ENCODE measurements at places on chromosomes 1 and 21.
A peak's percentile ranks its signal among the peaks of the same experiment; 100 is the strongest.

DNA sequence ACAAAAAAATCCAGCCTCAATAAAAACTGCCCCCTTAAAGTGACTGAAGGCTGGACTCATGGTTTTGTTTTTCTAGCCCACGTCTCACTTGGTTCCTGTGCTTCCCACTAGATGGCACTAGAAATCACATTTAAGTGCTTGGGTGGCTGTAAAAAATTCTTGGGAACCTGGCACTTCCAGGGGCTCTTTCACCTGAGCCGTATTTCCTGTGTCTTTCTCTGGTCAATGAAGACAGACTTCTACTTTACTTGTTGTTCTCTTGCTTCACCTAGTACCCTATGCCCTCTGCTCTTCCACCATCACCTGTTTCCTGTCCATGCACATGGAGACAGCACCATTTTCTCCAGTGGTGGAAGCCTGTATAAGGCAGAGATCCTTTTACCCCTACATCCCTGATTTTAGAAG, 20.0 kb downstream of the METTL13 start:
- peak; percentile 51 for DNase-seq

DNA sequence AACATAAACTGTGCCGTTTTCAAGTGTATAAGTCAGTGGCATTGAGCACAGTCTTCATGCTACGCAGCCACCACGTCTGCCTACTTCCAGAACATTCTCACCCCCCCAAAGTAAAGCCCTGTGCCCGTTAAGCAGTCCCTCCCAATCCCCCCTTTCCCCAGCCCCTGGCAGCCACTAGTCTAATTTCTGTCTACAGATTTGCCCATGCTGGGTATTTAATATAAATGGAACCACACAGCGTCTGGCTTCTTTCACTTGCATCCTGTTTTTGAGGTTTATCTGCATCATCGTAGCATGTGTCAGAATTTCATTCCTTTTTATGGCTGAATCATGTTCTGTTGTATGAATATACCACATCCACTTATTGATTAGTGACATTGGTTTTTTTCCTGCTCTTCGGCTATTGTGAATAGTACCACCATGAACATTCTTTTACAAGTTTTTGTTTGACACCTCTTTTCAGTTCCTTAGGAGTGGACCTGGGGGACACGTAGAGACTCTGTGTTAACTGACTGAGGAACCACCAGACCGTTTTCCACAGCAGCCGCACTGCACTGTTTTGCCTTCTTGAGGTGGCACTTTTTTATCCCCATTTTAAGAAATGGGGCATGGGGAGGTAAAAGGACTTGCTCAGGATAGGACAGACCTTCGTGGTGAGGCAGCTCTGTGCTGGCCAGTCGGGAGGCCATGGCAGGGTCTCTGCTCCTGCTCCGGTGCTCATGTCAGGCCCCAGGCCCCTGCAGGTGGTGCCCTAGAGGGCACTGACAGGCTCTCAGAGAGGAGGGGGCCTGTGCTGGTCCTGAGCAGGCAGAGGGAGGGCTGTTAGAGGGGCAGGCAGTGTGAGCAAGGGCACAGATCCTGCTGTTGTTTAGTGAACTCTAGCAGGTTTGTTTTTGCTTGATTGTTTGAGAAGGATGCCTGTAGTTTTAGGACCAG, 123.8 kb downstream of the PCBP3 start:
- DNase-seq = no peak

GRCh38 chr1:229017091-229017490, 253.8 kb upstream of the RAB4A start:
- no peak for DNase-seq

GRCh38 chr1:179510038-179510437, 65.7 kb downstream of the NPHS2 start:
- no peak for DNase-seq

GRCh38 chr1:51268634-51269033, 32.6 kb downstream of the RNF11 start:
- DNase-seq = no peak

DNA sequence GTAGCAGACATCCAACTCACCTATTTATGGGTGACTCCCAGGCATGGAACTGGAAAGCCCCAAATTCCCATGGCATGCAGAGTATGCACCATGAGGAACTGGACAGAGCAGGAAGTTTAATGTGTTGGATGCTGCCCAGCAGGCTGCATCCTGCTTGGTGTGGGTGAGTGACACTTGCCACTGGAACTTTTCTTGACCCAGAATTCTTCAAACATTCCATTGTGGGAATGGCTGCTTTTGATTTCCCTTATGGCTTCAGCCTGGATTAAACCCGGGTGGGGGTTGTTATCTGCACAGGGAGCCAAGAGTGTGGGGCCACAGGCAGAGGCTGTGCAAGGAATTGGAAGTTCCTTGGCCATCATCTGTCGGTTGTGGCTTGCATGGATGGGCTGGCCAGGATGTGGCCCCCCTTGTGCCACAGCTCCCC, 26.9 kb upstream of the BACE2 start:
- no peak for DNase-seq

- no peak for DNase-seq
These were observed 13.4 kb downstream of the ELOA start for GRCh38 chr1:23756676-23757075.

GRCh38 chr1:118788463-118788862, 199.7 kb downstream of the TBX15 start:
- DNase-seq = no peak

DNA sequence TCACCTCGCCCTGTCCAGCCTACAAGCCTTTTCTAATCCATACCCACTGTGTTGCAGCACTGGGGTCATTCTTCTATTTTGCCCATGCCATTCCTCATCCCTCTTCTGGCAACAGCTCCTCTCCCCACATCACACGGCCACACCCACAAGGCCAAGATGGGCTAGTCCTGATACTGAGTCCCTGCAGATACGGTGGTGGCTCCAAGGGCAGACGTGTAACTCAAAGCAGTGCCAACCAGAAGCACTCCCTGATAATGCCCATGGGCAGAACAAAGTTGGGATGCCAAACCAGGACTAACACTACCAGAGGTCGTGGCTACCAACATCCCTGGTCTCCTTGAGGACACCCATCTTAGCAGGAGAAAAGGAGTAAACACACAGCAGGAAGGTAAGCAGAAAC, 64.8 kb downstream of the APP start:
- DNase-seq = no peak

DNA sequence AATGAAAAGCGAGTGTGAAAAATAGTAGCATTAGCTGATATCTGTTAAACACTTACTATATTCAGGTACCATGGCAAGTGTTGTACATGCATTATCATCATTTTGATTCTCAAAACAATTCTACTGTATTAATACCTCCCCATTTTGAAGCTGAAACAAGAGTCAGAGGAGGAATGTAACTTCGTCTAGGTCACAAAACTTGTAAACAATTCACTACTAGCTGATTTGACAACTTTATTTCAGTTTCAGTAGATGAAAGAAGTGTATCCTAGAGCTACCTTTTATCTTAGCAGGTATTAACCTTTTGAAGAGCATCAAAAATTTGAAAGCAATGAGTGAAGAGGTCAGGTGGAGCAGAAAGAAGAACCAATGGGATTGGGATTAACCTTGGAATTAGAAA, 1.6 kb downstream of the CD84 start:
- DNase-seq = no peak

GRCh38 chr1:3767328-3767925, 5.1 kb upstream of the SMIM1 start:
- DNase-seq = peak; percentile 22

- no peak for DNase-seq
These were observed 38.5 kb downstream of the AGPAT3 start for GRCh38 chr21:43903451-43904091.

DNA sequence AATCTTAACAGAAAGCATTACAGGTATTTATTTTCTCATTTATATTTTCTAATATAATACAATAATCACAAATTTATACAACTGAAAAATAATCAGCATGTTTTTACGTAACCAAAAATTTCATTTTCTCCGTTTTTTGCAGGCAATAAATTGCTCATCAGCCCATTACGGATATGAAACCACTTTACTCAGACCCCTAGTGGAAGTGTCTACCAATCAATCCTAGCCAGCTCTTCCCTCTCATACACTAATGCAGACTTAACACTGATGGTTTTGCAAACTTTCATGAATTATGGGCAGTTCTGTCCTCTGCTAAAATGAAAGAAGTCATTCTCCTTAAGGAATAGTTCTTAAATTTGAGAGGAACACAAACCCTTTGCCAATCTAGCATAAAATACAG, 124.7 kb downstream of the EIF4G3 start:
- DNase-seq = no peak

GRCh38 chr1:55211863-55212262, 3.3 kb downstream of the USP24 start:
- no peak for DNase-seq

GRCh38 chr1:88801575-88802208, 89.7 kb downstream of the GTF2B start:
- no peak for DNase-seq

Data from NCI-H146 (cell line).